ENCODE measurements at places on chromosomes 1 and 21. TPM values are rescaled to one million over a fixed set of nuclear protein-coding genes. Genes with fewer than 3 reads are reported as not detected.

Gene TNFRSF8
- total RNA-seq: 3.8 TPM

Gene OR2G6
- not detected for total RNA-seq

Gene INSRR
- 0.19 TPM for total RNA-seq

Gene DAP3
- 145 TPM for total RNA-seq

Gene OR10Z1
- not detected for total RNA-seq

Gene PDZK1
- 0.12 TPM for total RNA-seq

Gene KLF17
- total RNA-seq: not detected

Gene GFI1
- total RNA-seq: 87.8 TPM

Gene PODN
- not detected for total RNA-seq

Gene GJA5
- not detected for total RNA-seq

Gene ZMPSTE24
- total RNA-seq: 41.1 TPM

Gene TNNI3K
- not detected for total RNA-seq

Gene CRABP2
- 1.4 TPM for total RNA-seq

Gene CD52
- 971 TPM for total RNA-seq

Gene CSF3R
- not detected for total RNA-seq

Gene IQGAP3
- total RNA-seq: 31.3 TPM

Gene ATP1A2
- not detected for total RNA-seq

Gene B4GALT2
- 20.1 TPM for total RNA-seq

Gene CD1E
- total RNA-seq: not detected

Gene NTMT2
- not detected for total RNA-seq

Gene PDC
- not detected for total RNA-seq

Gene LCE1A
- total RNA-seq: not detected

Gene PTCH2
- 3.6 TPM for total RNA-seq

Gene LRRN2
- total RNA-seq: not detected

Gene LCE2A
- total RNA-seq: not detected

Gene RNF207
- total RNA-seq: 12.4 TPM

Gene CTTNBP2NL
- total RNA-seq: 7.0 TPM

Gene SIK1
- total RNA-seq: 7.8 TPM

Gene CR1
- total RNA-seq: not detected

Gene S100A8
- not detected for total RNA-seq

Gene COL11A1
- not detected for total RNA-seq

Gene ADAMTSL4
- 0.35 TPM for total RNA-seq

Gene FAM163A
- total RNA-seq: not detected

Gene CHI3L2
- 13.0 TPM for total RNA-seq

All from activated CD8-positive, alpha-beta memory T cell treated with anti-CD3 and anti-CD28 coated beads, Interleukin-2, amount 10 ng/mL, durations not matched to agents 7 days and 5 days (primary cell).